ENCODE measurements at places on chromosomes 5 and 9.

GRCh38 chr5:5069851-5070250, 70.3 kb upstream of the ADAMTS16 start:
- DNase-seq = no peak
- no peaks in the 10 kb centered on the region for H3K27me3 ChIP-seq
- no peak overlapping the region for H3K4me3 ChIP-seq
- H3K27ac ChIP-seq = no peak overlapping the region
- no peaks in the 10 kb centered on the region for H3K4me1 ChIP-seq

GRCh38 chr9:30140407-30140806, 2244.0 kb upstream of the ACO1 start:
- H3K27me3 ChIP-seq = no peaks in the 10 kb centered on the region
- H3K4me1 ChIP-seq = no peaks in the 10 kb centered on the region
- DNase-seq = no peak

- no peaks in the 10 kb centered on the region for H3K4me1 ChIP-seq
- no peak for DNase-seq
- H3K27ac ChIP-seq = no peak overlapping the region
- no peak overlapping the region for H3K4me3 ChIP-seq
Measured at GRCh38 chr9:80231318-80232236, 659.8 kb downstream of the TLE4 start.

GRCh38 chr5:33824516-33825195, 67.1 kb downstream of the ADAMTS12 start:
- no peaks in the 10 kb centered on the region for H3K36me3 ChIP-seq
- no peak overlapping the region for H3K27ac ChIP-seq
- no peaks in the 10 kb centered on the region for H3K4me1 ChIP-seq
- H3K4me3 ChIP-seq = no peak overlapping the region
- no peaks in the 10 kb centered on the region for H3K27me3 ChIP-seq

Data from ascending aorta (tissue), 2 donors.